ENCODE measurements at places on chromosomes 5 and 9. TPM values are rescaled to one million over a fixed set of nuclear protein-coding genes. Genes with fewer than 3 reads are reported as not detected.

DNA sequence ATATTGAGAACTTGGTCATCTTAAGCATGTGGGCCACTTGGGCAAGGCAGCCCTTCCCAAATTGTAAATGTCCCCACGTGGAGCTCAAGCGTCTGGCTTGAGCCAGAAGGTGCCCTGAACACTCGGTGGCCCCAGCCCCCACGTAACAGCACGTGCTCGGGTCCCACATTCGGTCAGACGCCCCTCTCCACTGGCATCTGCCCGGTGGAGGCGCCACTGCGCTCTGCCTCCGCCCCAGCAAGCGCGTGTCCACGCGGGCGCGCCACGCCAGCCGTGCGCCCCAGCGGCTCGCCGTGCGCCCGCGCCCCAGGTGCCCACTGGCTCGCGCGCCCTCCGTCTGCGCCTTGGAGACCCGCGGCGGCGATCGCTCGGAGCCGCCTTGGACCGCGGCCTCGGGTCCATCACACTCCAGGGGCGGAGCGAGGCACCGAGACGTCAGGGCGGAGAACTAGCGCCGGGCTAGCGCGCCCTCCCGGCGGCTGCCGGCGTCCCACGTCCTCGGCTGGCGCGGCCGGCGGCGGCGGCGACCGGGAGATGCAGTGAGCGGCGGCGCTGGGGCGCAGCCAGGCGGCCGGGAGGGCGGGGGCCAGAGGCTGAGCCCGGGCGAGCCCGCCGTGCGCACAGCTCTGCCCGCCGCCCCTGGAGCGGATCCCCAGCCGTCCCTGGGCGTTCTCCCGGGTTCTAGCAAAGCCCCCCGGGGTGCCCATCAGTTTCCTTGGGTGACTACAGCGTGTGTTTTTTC lies at the start of gene PALM2AKAP2:
Gene PALM2AKAP2, plus strand, starts transcription at position 488 of the 742 bp plus-strand sequence. CDS start 291 bp downstream, outside the sequence.
- DNase-seq, result peak; percentile 69

The FCN1 gene
- polyA plus RNA-seq, result 3.8 TPM

GRCh38 chr5:154138701-154139100 lies 51.8 kb upstream of the GALNT10 start:
- no peak for DNase-seq

DNA sequence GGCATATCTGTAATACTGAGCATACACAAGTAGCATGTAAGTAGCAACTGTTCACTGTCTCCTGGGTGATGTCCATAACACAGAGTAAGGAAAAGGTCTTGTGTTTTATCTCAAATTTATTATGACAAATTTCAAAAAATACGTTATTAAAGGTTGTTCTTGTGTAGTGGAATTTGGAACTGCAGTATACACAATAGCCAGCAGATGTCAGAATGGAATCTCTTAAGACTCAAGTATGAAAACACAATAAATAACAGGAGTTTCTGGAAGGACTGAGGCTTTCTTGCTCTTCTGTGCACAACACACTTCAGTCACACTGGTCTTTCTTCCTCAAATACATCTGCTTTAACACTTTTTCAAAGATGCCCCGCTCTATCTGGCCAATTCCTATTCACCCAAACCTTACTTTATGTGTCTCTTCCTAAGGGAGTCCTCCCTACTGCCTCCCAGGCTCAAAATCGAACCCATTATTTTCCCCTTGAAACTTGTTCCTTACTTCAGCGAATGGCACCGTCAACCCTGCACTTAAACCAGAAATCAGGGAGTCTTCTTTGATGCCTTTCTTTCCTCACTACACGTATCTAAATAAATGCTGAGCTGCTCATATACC lies 6.5 kb upstream of the FBXO10 start:
- DNase-seq, result no peak

DNA sequence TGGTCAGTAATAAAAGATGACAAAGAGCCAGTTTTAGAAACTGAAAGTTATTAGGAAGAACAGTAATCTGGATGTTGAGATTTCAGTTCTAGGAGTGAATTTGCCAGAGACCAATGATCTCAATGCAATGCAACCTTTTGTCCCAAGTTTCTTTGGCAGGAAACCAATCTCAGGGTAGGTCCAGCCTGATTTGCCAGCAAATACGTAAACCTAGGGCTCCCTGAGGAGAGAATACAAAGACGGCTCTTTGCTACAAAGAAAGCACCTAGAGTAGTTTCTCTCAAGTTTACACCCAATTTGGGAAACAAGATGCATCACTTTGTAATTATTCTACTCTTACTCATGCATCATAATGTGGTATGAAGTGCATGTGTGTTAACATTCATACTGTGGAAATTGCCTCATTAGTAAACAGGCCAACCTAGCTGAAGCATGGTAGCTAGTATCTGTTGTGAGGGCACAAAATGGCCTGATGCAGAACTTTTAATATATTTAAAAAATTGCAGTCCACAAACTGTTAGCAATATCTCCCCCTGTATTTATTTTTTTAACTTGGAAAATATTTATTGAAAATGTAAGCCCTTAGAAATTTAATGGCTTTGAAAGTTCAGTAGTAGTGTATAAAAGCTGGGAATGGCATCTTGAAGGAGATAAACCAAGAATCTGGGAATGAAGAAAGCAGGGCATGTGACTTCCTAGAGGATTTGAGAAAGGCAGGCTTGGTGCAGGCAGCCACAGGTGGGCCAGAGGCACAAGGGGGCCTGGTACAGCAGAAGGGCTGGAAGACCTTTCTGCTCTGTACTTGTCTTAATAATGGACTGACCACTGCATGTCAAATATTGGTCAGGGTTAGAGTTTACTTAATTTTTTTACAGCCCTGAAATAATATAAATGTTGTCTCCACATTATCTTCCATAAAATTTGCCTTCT lies 59.5 kb downstream of the MAST4 start:
- DNase-seq, result peak; percentile 14

DNA sequence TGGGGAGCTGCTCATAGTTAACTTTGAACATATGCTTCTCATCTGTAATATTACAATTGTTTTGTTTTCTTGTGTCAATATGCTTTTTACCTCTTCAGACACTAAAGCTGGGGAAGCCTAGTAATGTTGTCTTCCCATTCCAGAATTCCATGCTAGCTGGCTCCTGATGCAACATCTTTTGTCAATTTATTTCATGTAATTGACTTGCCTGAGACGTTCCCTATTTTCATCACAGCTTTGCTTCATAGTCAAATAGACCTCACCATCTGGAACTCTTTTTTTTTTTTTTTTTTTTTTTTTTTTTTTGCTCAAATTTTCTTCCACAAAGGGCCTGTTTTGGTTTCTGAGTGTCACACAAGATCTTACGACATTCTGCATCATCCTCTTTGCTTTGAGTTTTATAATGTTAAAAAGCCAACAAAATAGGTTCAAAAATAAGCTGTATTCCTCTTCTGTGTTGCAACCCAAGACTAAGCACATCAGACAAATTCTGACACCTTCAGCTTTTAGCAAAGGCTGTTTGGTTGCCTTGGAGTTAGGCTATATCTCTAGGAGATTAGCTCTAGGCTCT lies 235.2 kb downstream of the NR3C1 start:
- peak; percentile 41 for DNase-seq

DNA sequence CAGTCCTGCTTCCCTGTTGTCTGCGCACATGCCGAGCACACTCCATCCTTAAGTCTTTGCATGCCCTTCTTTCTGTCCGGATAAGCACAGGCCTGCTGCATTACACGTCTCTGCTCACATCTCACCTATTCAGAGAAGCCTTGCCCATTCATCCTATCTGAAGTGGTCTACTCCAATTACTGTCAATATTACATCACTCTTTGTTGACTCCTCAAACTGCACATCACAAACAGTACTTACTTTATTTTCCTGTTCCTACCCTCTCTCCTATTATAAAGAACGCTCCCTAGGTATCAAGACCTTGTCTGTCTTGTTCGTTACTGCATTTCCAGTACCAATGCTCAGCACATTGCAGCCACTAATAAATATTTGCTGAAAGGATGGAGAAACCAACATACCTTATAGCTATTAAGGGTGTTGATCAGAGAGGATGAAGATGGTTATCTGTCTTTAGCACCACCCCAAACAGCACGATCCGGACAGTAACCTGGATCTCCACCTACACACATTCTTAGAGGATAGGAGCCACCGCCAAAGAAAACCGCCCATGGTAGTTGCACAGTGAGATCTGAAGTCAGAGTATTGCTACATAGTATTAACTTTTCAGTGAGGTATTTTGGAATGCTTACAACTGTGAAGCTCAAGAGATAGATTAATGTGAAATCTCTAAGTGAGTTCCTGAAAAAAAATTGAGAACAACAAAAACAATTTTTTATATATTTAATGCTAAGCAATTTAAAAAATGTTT lies 1.6 kb upstream of the PRRC1 start:
- DNase-seq, result no peak

The ACTBL2 gene
- polyA plus RNA-seq, result not detected

GRCh38 chr9:99015890-99016289 lies 72.2 kb downstream of the COL15A1 start:
- no peak for DNase-seq

DNA sequence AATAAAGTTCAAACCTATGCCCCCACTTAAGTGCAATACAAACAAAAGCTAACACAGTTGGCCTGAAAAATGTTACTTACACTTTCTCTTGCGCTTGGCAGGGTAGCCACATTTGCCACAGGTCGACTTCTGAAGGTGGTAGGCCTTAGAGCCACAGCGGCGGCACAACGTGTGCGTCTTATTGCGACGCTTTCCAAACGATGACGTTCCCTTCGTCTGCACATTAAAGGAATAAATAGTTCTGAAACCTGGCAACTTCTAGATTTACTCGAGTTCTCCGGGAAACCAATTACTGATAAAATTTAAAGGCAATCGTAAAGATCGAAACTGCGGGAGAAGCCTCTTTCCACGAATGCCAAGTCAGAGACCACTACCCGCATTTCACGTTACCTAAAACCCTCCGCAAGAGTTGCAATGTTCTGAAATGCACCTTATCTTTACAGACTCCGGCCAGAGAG lies 602 bp downstream of the RPL37 start:
- peak; percentile 27 for DNase-seq

The TMC1 gene
- 1.1 TPM for polyA plus RNA-seq

DNA sequence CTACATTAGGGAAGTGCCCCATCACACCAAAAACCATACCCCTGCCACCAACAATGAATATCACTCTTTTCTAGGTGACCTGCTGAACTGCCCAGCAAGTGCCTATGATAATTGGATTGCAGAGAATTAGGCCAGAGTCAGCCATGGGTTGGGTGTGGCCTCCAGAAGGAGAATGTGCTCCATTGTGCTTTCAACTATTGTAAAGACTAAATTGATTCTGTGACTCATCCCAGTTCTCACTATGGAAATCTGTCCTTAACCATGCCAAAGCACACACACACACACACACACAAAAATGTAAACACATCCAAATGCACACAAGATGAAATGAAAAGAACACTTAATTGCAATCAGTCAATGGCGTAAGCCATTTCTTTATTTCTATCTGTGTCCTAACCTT lies 25.7 kb downstream of the DRD1 start:
- DNase-seq, result no peak

GRCh38 chr5:134524272-134524825 lies 1.1 kb upstream of the JADE2 start:
- DNase-seq, result peak; percentile 43

DNA sequence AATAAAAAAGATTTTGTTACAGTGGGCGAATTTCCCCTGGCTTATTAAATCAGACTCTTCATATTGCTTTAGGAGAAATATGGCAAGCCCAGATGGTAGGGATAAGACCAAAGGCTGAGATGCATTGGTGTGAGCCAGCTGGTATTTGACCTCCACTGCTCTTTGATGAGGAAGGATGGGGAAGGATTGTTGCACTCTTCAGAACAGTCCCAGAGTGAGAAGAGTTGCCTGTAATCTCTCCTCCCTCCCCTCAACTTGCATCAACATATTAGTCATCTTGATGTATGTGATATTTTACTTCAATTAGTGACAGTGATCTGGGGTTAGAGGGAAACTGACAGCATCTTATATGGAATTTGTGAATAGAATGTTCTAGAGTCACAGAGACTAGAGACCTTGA lies 136.6 kb downstream of the ADAMTS12 start:
- no peak for DNase-seq

DNA sequence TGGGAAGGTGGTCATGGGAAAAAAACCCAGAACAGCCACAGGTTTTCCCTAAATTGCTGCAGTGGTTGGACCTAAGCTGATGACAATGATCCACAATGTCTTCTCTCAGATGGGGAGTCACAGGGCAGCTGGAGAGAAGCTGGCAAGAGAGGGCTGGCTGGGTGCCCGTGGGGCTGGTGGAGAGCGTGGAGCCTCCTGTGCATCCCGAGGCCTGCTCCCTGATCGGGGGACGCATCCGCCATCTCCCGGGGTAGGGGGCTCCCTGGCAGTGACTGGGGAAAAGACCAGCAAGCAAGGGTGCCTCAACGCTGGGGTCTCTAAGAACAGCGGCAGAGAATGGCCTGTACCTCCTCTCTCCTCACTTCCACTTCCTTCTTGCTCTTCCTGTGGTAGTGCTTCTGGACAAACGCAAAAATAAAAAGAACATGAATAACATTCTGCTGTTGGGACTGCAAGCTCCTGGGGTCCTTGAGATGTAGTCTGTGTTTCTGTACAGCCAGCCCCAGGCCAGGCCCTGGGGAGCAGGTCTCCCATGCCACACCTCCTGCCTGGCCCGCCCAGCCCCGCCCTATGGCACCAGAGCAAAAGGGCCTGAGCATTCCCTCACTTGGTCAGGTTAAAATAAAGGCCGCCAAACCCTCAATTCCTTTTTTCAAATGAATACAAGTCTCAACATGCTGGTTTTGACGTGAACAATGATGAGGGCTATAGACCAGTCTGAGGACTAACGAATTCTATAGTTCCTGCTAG lies 7.0 kb upstream of the MRNIP start:
- no peak for DNase-seq

DNA sequence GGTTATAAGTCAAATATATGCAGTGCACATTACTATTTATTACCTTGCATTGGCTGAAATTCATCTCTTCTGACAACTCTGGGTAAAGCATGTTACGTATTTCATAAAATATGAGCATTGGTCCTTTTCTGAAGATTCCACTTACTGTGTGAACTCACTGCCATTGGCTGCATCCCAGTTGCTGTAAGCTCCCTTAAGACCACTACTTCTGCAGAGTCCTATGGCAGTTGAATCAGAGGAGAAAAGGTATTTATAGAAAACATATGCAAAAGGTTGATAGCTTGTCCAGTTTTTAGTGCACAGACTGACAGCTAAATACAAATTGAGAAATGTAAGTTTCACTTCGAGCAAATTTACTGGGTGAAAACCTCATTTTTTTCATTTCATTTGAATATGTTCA lies 394.6 kb upstream of the ARRDC3 start:
- peak; percentile 15 for DNase-seq

- no peak for DNase-seq
Observed at GRCh38 chr5:2300861-2301574, 418.3 kb upstream of the IRX4 start.

The CDX1 gene
- 0.19 TPM for polyA plus RNA-seq

The ARAP3 gene
- 13.9 TPM for polyA plus RNA-seq

DNA sequence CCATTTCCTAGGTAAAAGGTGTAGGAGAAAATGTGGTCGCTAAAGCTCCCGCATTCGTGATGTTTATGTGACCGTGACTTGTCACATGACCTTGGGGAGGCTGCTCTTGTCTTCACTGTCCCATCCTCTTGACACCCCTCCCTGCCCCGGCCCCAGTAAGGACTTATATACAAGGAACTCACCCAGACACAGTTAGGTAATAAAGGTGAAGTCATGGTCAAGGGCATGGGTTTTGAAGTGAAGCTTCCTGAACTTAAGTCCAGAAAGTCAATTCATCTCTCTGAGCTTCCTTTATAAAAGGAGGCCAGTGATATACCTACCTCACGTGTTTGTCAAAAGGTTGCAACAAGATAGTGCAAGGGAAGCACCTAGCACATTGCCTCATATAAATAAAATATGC lies 17.6 kb downstream of the FGF1 start:
- DNase-seq, result no peak

- DNase-seq, result no peak
Observed at GRCh38 chr5:164375051-164375450, 869.6 kb downstream of the MAT2B start.

- no peak for DNase-seq
Observed at GRCh38 chr5:115758356-115758755, 58.1 kb downstream of the CDO1 start.

Measured in hindlimb muscle (tissue), 1 donor.